C1 segment of cervical spinal cord (tissue), 14 donors: ENCODE measurements at places on chromosomes 4 and X.

- no peak for DNase-seq
These were observed 72.4 kb upstream of the GATB start for GRCh38 chr4:151833174-151833573.

DNA sequence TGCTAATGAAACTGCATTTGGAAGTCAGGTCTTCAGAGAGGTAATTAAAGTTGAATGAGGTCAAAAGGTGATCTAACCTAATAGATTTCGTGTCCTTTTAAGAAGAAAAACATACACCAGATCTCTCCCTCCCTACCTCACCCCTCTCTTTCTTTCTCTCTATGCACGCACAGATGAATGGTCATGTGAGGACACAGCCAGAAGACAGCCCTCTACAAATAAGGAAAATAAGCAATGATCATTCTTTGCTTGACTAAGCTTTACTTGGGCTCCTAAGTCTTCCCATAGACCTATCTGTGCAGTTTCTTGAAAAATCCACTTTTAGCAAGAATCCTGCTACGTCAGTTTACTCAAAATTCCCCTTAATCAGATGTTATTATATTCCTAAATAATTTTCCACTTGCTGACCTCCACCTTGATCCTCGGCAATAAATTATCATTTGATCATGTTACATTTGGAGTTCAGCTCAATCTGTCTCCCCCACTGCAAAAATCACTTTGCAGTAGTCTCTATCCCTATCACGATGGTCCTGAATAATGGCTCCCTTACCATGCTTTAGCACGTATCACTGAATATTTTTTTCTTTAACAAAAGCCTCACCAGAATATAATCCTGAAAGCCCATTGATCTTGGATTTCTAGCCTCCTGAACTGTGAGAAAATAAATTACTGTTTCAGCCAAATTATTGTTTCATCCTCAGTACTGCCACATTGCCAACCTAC is 527.3 kb downstream of the GABRG1 start:
- no peak for DNase-seq

GRCh38 chr4:141142423-141142822 is 9.2 kb upstream of the RNF150 start:
- no peak for DNase-seq

- DNase-seq = no peak
These were observed 80.0 kb downstream of the KCTD8 start for GRCh38 chr4:44368413-44369167.

GRCh38 chrX:119784747-119785446 is 6.5 kb downstream of the RPL39 start:
- DNase-seq = no peak

- DNase-seq = no peak
These were observed 2.3 kb downstream of the SOWAHB start for GRCh38 chr4:76895619-76896018.

GRCh38 chr4:106269711-106270110 is 46.3 kb downstream of the TBCK start:
- no peak for DNase-seq

DNA sequence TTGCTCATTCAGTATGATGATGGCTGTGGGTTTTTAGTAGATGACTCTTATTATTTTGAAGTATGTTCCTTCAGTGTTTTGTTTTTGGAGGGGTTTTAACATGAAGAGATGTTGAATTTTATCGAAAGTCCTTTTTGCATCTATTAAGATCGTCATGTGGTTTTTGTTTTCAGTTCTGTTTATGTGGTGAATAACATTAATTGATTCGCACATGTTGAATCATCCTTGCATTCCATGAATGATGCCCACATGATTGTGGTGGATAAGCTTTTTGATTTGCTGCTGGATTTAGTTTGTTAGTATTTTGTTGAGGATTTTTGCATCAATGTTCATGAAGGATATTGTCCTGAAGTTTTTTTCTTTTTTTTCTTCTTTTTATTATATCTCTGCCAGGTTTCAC is 347.4 kb upstream of the EPHA5 start:
- DNase-seq = no peak

DNA sequence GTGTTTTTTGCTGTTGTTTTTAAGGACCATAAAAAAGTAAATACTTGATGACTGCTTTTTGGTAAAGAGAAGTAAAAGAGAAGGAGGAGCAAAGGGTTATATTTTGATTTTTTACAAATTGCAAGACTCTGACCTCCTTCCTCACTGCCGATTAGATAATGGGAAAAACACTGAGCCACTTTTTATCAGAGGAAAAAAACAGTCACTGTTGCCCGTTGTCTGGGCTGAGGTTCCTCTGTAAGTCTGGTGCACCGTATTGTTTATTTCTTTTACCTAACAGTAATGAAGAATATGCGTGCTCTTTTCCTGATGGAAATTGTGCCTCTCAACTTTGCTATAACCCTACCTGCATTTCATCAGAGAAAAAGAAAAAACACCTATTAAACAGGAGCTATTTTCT is 178.7 kb upstream of the EMCN start:
- no peak for DNase-seq

- no peak for DNase-seq
These were observed 17.4 kb upstream of the FAM47E start for GRCh38 chr4:76233967-76234678.

GRCh38 chrX:78753571-78753970 is 6.1 kb downstream of the LPAR4 start:
- no peak for DNase-seq

DNA sequence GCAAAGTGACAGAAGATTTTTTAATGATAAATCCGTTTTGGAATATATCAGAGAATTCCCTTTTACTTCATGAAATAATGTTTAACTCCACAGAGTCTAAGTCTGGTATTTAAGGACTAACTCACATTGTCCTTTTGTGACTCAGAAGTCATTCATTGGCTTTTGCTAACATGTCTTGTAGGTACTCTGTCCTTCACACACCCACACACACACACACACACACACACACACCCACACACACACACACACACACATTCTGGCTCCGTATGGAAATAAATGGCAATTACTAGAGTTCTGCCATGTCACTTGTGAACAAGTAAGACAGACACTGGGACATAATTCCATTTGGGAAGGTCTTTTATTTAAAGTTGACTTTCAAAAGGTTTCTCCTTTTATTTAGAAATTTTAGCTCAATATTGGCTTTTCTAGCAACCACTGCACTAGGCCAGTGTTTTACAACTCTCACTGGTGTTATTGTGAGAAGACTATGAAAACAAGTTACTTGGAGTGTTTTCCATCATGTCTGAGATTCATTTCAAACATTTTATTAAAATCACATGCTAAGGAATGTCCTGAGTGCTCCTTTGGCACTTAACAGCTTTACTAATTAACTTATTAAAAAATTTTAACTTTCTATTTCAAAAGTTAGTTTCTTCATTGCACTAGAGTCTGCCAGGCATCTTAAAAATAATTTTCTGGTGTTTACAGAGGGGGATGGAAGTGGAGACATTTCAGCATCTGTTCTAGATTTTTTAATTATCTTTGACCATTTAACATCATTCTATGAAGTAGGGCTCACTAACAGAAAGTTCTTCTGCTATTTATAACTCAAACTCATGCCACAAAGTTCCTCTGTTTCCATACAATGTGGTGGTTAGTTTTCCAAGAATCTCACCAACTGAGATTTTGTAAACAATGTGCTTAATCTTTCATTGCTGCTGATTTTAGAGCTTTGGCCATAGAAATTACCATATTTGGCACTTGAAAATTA is 240.3 kb upstream of the GPC4 start:
- no peak for DNase-seq

- no peak for DNase-seq
These were observed 47.1 kb downstream of the ARHGAP10 start for GRCh38 chr4:147778942-147779341.

DNA sequence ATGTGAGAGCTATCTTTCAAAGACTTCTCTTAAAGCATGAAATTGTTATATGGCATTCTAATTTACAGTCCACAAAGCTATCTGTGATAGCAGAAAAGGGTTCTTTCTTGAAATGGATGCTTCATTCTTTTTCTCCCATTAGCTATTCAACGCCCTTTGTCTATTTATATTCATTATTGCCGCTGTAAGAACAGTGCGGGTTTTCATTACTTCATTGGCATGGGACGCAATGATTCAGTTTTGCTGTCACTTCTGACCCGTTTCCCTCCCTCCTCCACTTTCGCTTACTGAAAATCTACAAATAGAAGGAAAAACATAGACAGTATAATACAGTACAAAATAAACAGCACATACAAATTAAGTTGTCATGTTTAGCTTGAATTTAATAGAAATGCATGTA is 394.6 kb downstream of the PCDH7 start:
- no peak for DNase-seq

DNA sequence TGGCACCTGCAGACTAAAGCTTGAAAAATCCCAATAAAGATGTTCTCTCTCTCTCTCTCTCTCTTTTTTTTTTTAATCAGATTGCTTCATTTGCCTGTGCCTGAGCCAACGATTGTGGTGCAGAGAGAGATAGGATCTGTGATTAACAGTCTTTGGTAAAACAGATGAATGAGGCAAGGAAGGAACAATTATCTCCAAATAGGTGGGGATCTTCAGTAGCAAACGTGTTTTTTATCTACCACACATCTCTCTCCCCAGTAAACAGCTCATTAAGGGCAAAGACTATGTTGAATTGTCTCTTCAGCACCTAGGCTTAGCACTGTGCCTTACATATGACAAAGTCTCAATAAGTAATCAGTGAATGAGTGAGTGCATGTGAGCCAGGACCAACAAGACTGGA is 96.3 kb downstream of the SMIM20 start:
- DNase-seq = no peak

DNA sequence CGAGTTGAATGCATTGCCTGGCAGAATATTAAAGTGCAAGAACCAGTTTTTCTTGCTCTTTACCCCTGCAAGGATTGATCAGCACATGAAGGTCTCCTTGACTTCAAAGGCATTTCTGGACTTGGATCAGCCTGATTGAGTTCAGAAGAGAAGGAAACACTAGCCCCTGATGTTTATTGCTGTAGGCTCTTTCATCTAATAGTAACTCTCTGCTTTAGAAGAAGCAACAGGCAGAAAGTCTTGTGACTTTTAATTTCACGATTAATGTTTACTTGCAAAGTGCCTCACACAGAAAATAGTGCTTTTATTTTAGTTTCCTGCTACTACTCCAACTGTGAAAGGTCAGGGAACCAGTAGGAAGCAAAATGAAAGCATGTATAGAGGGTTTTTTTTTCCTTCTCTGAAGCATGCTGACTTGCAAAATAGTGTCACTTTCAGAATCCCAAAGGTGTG is 69.1 kb downstream of the PCDH7 start:
- no peak for DNase-seq

- DNase-seq = no peak
These were observed 189.9 kb downstream of the NKX6-1 start for GRCh38 chr4:84309191-84309590.

GRCh38 chrX:143363419-143363818 is 153.9 kb downstream of the SPANXN3 start:
- no peak for DNase-seq

- DNase-seq = no peak
These were observed 156.1 kb downstream of the ZNF330 start for GRCh38 chr4:141376769-141377168.

GRCh38 chr4:10033191-10033881 is 12.0 kb upstream of the SLC2A9 start:
- no peak for DNase-seq

- DNase-seq = no peak
These were observed 26.2 kb downstream of the ZNF330 start for GRCh38 chr4:141246683-141247429.

GRCh38 chr4:6986781-6987587 is 56.2 kb upstream of the TADA2B start:
- peak; percentile 91 for DNase-seq

GRCh38 chr4:11019451-11020240 is 335.1 kb upstream of the CLNK start:
- DNase-seq = no peak

- no peak for DNase-seq
These were observed 123.0 kb downstream of the ZNF827 start for GRCh38 chr4:145815626-145816025.

GRCh38 chr4:140346136-140346535 is 27.3 kb upstream of the SCOC start:
- no peak for DNase-seq

DNA sequence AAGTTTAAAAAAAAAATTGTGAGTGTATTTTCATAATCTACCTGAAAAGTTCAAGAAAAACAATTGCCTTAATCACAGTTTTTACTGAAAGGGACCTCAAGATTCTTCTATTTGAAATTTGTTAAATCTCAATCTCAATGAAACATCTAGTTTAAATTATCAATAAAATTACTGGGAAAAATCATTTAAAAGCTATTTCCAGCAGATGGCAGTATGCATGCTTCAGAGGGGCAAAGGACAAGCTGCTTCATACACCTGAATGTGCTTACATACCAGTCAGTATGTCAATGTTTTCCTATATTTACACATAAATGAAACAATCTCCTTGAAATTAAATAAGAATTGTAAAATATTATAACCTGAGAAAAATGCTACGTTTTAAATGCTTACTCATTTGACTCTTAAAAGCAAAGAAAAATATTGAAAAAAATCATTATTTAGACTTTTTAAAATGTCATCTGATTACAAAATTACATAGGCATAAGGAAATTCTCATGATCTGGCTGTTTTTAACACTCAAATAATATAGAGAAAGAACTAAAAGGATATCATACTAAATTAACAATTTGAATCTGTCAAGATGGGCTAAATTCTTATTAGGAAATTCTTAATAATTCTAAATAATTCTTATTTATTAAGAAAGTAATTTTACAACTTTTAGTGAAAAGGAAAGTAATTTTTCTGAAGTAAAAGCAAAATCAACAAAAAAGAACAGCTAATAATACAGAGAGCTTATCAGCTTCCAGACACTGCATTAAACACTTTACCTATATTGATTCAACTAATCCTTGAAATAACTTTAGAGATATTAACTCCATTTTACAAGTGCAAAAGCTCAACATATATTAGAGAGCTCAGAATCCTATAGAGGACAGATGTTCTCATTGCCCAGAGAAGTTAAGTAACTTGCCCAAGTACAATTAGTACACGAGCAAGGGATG is 242.1 kb downstream of the ADAMTS3 start:
- DNase-seq = no peak

DNA sequence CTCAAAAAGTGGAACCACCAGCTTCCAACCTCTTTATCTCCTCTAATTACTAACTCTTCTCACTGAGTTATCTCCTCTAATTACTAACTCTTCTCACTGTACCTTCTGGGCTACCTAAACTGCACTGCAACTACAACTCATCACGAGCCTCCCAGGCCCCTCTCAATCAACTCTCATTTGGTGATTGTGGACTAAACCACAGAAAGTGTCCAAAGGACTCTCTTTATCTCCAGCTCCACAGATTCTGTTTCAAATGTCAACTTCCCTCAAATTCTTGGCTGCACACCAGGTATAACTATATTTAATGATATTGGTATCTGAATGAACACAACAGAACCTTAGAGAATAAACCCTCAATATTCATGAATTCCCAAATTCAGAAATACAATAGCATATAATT is 182.9 kb downstream of the MAML3 start:
- DNase-seq = no peak

GRCh38 chr4:54386042-54386669 is 157.1 kb downstream of the PDGFRA start:
- no peak for DNase-seq

DNA sequence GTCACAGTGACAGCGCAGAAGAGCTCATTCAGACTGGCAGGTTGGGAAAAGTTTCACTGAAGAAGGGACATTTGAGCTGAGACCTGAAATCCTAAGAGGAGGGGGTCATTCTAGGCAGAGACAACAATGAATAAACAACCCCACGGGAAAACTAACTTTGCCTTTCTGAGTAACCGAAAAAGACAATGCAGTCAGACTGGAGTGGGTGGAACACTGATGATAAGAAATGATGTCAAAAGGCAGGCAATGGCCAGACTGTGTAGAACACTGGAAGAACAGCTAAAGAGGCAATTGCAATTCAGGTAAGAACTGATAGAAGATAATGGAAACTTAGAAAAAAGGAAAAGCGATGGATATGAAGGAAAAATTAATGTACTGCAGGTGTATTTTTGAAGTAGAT is 73.8 kb downstream of the CHIC2 start:
- no peak for DNase-seq
